Immature natural killer cell (primary cell): ENCODE measurements at places on chromosomes 4 and X.

- no peak for DNase-seq
Observed at GRCh38 chr4:182272151-182272550, 28.9 kb downstream of the TENM3 start.

- no peak for DNase-seq
Observed at GRCh38 chr4:58761563-58761962, 1651.4 kb upstream of the IGFBP7 start.

- DNase-seq: no peak
Observed at GRCh38 chr4:83758285-83758684, 222.4 kb downstream of the GPAT3 start.

DNA sequence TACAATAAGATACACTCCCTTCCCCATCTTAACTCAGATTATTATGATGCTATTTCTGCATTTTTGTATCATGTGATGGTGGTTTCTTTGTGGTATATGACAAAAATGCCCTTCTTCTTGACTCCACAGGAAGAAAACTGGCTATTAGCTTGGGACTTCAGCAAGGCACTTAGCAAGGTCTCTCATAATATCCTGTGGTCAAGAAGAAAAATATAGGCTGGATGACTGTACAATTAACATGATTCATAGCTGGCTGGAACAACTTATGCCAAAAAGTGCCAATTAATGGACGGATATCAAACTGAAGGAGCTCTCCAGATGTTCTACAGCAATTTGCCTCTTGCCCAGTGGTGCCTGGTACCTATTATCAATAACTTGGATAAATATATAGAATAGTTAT is 2.3 kb upstream of the MID1IP1 start:
- DNase-seq: no peak

DNA sequence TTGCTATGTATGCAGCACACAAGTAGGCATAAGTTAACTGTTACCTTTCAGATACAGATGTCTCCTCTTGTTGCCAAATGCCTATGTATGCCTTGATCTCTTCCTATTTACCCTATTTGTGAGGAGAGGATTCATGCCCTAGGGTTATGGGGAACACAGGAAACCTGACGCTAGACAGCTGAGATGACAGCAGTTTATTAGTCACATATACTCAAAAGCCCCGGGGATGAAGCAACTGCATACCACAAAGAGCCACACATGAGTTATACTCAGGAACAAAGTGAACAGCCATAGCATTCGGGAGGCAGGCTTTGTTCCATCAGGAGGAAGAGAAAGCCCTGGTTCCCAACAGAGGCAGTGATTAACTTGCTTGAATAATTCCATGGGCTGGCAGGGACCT is 1011.7 kb upstream of the PCDH7 start:
- DNase-seq: no peak

DNA sequence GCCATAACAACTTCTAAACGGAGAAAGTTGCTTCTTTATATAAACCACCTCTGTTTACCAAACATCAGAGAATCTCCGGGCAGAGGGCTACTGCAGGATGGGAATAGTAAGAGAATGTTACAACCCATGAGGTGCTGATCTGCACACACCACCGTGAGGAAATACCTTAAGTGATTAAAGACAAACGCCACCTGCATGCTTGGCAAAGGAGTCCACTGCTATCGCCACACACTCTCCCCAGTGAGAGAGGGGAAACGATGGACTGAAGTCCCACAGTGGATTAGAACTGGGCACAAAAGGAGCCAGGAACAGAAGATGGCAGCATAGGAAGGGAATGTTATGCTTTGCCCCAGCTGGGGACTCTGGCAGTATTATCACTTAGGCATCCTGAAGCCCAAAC is 15.6 kb downstream of the MAML3 start:
- DNase-seq: no peak

- no peak for DNase-seq
Observed at GRCh38 chr4:186299291-186299690, 33.3 kb downstream of the F11 start.

DNA sequence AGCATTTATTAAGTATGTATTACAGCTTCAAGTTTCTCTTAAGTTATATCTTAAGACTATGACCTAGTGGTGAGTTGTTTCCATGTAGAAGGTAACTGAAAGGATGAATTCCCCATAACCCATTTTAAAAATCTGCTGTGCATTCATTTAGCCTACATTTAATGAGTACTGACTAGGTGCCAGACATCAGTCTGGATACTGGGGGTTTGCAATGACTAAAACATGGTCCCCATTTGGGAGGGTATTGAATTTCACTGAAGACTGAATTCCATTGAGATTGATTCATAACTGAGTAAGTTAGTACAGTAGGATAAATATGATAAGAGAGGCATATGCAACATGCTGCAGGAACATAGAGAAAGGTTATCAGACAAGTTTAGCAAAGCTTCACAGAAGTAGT is 241.5 kb downstream of the FRAS1 start:
- no peak for DNase-seq

- no peak for DNase-seq
Observed at GRCh38 chr4:47444031-47444430, 19.5 kb downstream of the COMMD8 start.

GRCh38 chr4:154086247-154086646 is 297.4 kb upstream of the SFRP2 start:
- DNase-seq: no peak

DNA sequence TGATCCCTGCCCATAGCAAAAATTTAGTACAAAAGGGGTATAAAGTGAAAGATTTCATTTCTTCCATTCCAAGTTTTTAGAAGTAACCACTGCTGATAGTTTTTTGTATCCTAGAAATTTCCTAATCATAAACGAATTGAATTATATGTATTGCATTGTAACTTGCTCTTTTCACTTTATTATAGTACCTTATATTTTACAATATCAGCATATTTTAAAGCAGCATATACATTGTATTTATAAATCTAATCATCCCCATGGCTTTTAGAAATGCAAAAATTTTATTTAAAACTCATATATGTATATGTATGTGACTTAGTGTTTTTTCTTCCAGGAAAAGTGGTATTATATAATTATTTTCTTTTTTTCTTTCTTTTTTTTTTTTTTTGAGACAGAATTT is 27.7 kb downstream of the STAG2 start:
- no peak for DNase-seq

- no peak for DNase-seq
Observed at GRCh38 chrX:10104958-10105658, 51.7 kb upstream of the CLCN4 start.

DNA sequence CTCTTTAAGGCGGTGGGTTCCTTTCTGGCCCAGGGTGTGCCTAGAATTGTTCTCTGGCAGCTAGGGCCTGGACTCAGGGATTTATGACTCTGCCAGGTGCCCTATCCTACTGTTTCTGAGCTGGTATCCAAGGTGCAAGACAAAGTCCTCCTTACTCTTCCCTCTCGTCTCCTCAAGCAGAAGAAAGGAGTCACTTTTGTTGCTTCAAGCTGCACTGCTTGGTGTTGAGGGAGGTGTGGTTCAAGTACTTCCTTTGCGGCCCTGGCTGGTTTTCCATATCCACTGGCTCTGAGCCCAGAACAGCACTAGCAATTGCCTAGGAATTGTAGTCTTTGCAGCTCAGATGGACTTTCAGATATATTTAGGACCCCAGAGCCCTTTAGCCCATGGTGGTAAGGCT is 39.3 kb downstream of the RTL3 start:
- DNase-seq: no peak

DNA sequence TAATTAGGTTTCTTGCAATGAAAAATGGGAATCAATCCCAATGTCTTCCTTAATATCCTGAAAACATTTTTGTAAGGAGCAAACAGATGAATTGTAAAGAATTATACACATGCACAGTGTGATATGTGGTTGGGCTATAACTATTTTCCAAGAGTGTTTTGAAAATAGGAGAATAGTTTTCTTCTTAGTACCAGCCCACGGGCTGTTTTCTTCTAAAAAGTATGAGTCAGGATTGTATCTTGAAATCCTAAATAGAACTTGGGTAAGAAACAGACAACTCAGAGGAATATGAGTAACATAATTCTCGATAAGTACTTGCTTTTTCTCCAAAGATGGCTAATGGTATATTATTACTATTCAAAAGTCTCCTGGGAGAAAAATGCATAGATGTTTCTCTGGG is 136.7 kb downstream of the MAGEC2 start:
- no peak for DNase-seq

DNA sequence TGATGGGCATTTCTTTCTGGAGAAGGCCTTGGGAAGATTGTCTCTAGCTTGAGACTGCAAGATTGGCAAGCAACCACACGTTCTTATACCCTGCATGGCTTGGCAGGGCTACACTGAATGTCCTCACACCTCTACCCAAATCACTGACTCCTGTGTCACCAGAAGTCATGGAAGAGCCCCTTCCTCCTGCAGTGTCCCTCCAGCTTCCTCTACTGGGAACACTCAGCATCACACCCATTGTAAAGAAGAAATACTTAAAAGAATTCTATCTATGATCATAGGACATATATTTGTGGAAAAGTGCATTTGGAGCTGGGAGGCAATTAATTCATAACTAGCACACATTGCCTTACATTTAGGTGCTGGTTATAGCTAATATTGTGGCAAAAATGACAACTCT is 113.1 kb downstream of the CCSER1 start:
- no peak for DNase-seq

- no peak for DNase-seq
Observed at GRCh38 chr4:173218411-173219125, 50.0 kb downstream of the GALNT7 start.

- no peak for DNase-seq
Observed at GRCh38 chr4:137474711-137475301, 57.5 kb downstream of the PCDH18 start.

GRCh38 chrX:15737190-15737958 is 696 bp upstream of the CA5B start:
- no peak for DNase-seq

- DNase-seq: no peak
Observed at GRCh38 chrX:130531066-130531465, 129.3 kb downstream of the RBMX2 start.

DNA sequence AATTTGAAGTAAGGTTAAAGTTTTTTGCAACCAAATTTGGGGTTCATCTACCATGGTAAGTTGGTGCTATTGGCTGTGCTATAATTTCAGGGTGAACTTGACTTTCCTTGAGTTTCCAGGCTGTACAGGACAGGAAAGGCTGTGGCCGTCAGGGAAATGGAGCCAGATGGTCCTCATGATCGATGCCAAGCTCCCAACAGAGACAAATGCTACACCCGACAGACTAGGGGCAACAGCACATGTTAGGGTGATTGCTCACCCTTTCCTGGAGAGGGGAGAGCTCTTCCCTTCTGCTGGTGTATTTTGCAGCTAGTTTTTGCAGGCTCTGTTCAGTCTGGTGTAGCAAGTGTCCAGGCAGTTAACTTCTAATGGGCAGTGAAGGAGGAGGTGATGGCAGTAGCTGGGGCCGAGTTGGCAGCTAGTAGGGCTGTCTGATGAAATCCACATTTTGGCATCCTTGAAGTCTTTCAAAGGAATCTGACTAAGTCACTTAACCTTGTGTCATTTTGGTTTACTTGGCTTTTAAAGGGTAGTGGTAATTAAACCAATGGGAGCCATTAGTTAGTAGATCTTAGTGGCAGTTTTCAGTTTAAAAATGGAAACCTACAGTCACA is 47.8 kb downstream of the GAB1 start:
- no peak for DNase-seq

DNA sequence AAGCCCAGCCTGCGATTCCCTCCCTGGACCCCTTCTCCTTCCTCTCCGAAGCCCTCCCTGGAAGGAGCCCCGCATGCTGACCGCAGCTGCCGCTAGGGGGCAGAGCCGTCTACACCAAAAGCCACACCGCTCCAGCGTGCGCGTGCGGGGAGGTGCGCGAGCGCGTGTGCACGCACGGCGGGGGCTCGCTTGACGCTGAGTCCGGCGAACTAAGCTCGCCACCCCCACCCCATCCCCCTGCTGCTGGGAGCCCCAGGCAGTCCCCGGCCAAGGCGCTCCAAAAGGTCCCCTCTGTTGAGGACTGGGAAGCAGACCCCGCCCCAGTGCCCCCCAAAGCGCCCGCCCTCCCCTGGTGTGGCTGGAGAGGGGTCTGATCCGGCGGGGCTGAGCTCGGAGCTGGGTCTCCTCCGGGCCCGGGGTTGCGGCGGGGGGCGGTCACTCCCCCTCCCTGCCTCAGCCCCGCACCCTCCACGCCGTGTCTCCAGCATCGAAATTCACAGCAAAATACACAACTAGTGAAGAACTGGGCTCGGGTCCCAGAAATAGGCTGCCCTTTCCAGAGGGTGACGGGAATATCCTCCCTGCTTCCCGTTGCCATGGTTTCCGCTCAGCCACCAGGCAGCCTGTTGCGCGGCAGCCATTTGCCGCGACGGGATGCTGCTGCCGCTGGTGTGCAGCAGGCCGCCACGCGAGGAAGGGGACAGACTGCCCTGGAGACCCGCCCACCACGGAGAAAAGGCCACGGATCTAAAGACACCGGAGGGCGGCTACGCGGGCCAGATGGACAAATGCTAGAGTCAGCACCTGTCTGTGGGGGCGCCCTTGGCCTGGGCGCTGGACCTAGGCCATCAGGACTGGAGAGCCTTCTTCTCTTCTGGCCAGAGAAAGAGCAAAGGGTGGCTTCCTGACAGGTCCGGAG is 11.2 kb upstream of the CCNQ start:
- peak; percentile 76 for DNase-seq
